Effector CD4-positive, alpha-beta T cell (primary cell): ENCODE measurements at places on chromosomes 4 and X.

DNA sequence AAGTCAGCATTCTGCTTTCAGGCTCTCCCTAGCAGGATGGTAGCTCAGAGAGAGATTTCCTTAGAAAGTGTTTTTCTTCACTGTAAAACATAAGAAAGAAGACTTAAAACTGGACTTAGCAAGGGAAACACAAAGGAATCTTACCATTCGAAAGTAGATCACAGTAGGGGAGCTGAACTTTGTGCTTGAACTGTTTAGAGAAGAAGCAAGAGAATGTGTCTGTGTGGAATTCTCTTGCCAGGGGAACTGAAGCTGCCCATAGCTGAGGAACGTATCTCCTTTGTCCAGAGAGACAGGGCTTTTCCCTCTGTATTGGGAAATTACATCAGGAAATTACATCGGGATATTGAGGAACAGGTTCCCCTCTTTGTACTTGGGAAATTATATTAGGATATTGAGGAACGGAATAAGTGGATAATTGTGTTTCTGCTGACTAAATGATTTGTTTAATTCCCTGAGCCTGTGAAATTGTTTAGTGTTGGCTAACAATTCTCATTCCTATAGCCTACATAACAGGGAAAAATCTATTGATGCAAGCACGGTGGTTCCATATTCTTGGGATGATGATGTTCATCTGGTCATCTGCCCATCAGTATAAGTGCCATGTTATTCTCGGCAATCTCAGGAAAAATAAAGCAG is 21.2 kb downstream of the SRD5A3 start:
- DNase-seq = no peak

GRCh38 chrX:10444204-10444603 is 176.2 kb downstream of the MID1 start:
- no peak for DNase-seq

DNA sequence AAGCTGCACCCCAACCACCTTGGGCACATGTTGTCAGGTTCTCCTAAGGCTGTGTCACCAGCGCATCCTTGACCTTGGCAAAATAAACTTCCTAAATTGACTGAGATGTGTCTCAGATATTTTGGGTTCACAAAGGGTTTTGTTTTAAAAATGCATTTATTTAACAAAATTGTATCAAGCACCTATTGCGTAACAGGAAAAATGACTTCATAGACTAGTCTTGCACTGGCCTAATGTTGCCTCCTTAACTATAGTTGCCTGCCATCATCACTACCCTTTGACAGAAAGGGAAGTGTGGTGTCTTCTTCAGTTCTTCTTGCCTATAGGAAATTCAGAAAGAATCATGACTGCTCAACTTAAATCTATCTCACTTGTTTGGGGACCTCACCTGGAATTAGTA is 374.2 kb downstream of the SH2D1A start:
- no peak for DNase-seq

DNA sequence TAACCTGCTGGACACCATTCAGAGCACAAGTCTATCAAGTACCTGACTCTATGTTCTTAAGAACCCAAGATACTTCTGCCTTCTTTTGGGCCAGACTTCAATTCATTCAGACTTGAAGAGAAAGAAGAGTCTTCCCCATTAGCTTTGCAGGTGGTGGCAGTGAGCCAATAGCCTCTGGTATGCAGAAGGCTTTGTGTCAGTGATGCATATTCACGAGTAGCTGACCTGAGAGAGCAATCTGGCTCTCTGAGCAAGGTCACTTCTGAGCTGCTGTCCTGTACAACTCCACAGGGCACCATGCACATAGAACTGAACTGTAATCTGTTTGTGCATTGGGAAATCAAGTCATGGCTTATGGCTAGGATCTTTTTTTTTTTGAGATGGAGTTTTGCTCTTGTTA is 39.9 kb upstream of the SPINK2 start:
- no peak for DNase-seq

DNA sequence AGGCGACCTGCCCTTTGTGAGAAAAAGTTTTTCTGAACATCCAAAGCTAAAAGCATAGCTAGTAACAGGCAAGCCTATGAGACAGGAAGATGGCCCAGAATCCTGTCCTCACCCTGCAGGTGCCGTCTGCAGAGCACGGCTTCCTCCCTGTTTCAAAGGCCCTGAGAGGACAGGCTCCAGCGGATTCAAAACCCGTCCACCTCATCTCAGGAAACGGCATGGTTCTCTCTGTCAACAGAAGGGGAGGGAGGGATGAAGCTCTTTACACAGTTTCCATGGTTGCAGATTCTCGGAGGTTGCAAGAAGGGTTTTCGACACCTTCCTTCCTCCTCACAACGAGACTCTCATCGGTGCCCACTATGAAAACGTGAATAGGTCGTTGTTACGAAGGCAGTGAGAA is 8.3 kb downstream of the PPP2R3B start:
- no peak for DNase-seq

DNA sequence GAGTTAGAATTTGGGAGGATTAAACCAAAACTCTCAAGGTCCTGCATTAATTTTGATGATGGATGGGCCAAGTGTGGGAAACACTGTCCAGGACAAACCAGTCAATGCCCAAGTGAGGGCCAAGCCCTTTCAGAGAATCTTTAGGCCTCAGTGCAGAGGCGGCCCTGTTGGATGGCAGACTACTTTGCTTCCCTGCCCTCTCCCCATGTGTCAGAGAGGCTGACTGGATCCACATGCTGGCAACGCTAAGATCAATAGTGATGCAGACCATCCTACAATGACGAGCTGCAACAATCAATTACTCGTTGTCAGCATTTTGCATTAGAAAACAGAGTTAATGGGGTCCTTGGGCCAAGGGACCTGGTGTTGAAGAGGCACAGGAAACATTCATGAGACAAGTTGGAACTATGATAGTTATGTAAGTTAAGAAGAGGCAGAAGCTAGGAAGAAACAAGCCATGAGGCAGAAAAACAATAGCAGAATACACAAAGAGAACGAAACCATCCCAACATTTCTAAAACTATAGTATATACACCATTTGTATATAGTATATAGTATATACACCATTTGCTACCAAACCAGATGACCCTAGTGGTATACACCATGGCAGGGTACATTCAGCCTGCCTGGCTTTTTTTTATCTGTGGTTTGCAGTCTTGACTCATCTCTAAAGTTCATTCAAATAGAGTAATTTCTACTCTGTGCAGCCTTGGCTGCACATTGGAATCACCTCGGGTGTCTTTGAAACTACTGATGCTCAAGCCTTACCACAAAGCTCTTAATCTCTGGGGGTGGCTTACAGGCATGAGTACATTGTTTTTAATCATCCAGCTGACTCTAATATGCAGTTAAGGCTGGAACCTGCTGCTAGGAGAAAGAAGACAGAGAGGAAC is 147.7 kb upstream of the GYPA start:
- DNase-seq = no peak

DNA sequence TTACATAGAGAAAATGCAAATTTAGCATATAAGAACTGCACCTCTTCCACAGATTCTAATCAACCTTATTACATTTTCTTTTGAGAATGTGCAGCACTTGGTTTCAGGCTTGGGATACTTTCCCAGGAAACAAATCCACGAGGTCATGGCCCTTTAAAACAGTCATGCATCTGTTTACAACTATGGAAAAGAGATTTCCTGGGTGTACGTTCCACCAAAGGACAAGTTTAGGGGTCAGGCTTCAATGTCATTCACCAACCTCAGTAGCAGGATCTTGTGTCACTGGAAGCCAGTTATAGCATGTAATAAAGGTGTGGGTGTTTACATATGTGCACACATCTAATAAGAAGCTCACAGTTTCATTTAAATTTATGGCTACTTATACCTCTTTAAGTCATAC is 30.7 kb downstream of the EREG start:
- DNase-seq = no peak

DNA sequence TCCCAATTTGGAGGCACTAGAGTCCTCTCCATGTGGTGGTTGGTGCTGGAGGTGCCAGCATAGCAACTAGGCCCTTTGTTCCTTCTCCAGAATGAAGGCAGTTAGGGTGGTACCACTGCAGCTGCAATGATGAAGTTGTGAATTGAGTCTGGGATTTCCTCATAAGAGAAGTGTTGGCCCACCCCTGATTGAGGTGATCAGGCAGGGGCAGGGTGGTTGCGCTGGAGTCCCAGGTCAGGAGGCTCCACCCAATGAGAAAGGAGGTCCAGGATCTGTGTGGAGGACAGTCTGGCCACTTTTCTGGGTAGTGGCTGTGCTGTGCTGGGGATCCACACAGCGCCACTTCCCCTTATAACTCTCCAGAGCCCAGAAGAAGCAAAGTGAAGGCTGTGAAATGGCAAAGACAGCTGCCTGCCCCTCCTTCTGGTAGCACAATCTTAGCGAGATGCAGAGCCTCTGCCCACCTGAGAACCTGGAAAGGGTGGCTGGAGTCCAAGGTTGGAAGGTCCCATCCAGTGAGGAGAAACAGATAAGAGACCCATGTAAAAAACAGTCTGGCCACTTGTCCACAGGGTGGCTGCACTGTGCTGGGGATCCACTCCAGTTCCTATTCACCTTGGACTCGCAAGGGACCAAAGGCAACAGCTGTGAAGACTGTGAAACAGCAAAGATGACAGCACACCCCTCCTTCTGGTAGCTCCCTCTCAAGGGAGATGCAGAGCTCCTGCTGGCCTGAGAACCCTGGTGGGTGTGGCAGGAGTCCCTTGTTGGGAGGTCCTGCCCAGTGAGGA is 124.6 kb downstream of the RRAGB start:
- DNase-seq = no peak

GRCh38 chrX:119189595-119189994 is 46.5 kb upstream of the PGRMC1 start:
- no peak for DNase-seq

DNA sequence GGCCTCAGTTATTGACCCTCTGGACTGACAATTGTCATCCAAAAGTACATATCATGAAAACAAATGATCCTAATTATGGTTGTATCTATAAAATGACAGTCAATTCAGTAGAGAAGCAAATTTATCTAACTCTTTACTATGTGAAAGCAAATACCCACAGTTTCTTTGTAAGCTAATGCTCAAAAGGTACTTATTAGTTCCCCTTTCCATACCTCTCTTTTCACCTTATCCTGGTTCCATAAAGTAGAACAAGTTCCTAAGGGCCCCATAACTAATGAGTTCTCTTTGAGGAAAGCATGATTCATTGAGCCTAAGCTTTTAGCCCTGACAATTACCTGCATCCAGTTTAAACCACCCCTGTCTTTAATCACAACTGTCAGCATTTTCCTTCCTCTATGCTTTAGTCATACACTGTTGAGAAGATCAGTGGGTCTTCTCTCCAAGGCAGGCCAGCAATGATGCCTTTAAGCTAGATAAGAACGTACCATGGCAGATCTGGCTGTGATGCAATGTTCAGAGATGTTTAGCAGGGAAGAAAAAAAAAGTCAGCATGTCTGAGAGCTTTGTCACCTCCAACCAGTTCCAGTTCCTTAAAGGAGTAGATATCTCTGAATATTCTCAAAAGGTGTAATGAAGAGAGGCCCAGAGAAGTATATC is 179.7 kb upstream of the RASGEF1B start:
- DNase-seq = no peak

GRCh38 chr4:105241451-105241850 is 94.8 kb downstream of the TET2 start:
- DNase-seq = no peak

DNA sequence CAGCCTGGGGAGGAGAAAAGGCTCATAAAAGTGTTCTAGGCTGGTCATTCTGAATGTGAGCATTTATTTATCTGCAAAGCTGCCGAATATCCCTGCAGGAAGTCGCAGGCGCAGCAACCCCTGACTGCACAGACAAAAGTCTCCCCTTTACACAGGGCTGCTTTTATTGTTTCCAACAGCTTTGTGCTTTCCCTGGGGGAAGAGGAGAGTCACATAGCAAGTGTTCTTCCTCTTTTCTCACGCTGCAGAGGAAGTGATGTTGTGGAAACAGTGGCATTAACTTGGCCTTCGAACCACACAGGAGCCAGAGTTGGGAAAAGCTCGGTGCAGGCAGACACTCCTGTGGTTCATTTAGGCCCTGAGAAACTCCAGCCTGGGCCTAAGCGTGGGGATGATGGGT is 81.5 kb upstream of the BCOR start:
- no peak for DNase-seq

DNA sequence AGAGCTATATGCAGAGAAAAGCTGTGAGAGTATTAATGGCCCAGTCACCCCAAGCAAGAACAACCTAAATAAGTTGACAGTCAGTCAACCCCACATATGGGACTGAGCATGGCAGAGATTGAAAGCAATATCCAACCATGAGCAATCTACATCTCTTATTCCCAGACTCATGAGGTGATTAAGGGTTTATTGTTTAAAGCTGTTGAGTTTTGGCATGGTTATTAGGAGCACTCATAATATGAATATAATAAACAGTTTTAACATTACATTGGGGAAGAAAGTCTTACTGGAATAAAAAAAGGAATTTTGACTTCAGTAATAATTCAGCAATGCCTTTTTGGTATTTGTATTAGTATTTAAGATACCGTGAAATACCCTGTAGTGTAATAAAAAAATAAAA is 1627.4 kb downstream of the STIM2 start:
- no peak for DNase-seq

DNA sequence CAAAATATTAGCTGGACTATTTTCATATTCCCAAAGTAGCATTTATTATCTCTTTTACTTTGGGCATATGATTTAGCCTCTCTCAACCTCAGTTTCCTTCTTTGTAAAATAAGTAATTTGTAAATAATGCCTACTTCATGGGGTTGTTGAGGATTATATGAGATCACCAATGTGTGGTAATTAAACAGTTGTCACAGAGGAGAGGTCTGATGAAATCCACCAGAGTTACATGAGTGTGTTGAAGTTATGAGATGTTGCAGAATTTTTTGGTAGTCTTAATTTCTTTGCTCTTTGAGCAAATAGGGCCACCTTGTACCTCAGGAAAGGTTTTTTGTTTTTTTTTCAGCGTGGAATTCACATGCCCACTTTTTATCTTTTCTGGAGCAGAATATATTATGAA is 1.4 kb downstream of the COX7B start:
- DNase-seq = no peak

DNA sequence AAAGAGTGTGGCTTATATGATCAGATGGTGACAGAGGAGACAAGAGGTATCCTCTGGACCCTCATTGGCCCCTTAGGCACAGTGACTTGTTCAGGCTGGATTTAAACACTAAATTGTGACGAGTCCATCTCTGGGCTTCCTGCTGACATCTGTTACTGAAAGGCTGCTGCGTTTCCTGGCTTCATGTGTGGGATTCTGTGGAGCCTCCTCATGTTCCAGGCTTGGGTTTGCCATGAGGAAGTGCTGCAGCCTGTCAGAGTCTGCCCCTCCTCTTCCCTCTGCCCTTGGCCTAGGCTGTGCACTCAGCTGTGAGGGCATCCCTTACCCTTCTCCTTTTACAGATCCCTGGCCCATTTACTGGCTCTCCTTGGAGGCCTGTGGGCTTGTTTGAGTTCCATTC is 159.1 kb upstream of the TTC29 start:
- DNase-seq = no peak
